ENCODE measurements at places on chromosomes 16 and 17.

- no peak for DNase-seq
These were observed 85.8 kb downstream of the GNAO1 start for GRCh38 chr16:56277075-56277474.

- peak; percentile 77 for DNase-seq
These were observed 1.1 kb upstream of the MLLT6 start for GRCh38 chr17:38703742-38704605.

DNA sequence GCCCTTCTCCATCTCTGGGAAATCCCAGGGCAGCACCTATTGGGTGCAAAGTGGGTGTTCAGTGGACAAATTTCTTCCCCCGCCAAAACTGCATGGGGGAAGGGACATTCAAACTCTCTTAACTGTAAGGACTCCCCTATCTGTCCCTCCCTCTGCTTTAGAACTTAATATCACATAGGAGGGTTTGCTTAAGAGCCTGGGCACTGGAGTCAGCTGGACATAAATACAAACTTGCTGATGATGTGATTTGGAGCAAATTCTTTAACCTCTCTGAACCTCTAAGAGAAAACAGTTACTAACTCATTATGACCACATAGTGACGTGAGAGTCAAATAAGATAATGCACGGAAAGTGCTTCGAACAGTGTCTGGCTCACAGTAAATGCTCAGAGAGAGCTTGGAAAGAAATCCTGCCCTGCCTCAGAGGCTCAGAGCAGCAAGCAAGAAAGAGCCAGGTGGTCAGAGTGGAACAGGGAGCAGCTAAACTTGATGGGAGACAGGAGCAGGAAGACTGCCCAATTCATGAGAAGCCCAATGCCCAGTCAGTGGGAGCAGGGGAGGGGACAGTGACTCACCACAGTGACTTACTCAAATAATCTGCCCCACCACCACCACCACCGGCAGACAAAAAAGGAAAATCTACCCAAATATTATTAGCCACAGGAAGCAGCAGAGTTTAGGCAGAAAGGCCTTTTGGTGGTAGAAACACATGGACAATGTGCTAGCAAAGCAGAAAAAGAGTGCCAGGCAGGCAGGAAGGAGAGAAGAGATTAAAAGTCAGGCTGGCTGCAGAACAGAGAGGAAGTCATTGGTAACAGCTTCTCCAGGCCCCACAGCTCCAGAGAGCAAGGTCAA is 23.9 kb upstream of the CCL1 start:
- DNase-seq: no peak

- no peak for DNase-seq
These were observed 161.9 kb upstream of the XYLT1 start for GRCh38 chr16:17632667-17633066.

DNA sequence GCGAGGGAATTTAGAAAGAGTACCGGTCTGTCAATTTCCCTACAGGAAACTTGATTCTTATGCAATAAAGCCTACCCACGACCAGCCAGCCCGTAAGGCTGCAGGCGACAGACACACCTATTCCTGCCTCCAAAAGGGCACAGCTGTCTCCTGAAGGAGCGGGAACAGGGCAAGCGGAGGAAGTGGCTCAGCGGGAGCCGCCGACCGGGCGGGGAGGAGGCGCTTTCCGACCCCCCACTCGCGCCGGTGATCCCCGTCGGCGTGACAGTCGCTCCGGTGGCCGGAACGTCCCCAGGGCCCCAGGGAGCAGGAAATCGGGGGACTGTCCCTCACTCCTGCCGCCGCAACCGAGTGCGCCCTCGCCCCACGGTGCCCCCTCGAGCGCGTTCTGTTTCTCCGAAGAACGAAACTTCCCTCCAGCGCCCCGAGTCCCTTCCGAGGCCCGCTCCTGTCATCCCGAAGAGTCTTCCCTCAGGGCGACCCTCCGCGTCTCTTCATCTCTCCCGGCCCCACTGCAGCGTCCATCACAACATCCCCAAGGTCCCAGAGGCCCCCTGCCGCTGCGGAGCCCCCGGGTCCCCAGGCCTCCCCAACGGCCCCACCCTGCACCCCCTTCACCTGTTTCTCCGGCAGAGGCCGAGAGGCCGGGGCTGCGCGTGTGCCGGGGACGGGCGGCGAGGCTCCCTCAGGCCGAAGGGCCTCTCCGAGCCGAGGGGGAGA is 421 bp downstream of the STAT3 start:
- DNase-seq: peak; percentile 21

GRCh38 chr17:66343531-66344078 is 41.2 kb downstream of the PRKCA start:
- no peak for DNase-seq

DNA sequence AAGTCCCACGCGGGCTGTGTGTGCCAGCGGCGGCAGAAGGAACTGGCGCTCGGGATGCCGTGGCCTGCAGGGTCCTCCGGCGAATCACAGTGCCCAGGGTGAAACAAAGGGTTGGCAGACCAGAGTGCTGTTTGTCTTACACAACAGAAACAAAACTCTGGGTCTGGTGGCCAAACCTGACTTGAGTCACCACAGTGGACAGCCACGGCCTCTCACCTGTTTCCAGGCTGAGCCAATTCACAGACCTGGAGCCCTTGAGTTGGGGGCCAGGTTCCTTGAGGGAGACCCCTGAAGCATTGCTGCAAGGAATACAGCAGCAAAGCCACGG is 2.1 kb upstream of the CHMP6 start:
- DNase-seq: no peak

DNA sequence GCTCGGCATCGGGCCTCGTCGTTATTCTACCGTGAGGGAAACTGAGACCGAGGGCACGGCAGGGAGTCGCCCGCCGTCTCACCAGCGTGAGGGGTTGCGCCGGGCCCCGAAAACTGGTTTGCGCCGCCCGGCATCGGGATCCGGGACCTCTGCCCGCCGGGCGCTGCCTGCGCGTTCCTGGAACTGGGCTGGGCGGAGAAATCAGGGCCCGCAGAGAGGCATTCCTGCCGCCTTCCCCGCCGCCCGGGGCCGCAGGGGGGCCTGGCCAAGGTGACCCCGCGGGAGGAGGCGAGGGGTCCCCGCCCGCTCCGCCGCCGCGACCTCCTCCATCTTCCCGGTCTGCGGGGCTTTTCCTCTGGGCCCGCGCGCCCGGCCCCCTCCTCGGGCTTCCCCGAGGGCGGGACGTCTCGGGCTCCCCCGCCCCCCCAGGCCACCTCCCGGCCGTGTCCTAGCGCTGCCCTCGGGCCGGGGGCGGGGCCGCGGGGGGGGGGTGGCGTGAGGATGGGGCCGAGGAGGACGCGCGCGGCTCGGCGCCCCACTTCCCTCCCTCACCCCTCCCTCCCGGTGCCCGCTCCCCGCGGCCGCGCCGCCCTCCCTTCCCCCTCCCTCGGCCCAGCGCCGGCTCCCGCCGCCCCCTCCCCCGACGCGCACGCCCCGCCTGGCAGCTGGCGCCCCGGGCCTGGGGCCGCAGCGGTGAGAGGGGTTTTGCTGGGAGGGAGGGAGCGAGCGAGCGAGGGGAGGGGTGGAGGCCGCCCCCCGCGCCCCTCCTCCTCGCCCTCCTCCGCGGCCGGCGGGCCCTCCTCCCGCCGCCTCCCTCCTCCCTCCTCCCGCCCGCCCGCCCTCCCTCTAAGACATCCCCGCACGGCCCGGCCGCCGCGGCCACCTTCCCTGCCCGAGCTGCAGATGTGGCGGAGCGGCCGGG is at the start of gene GLIS2:
Gene GLIS2, plus strand, starts transcription at position 882 of the 922 bp plus-strand sequence. CDS start 16,214 bp downstream, outside the sequence.
- DNase-seq: peak; percentile 78
